GM12891 (cell line): ENCODE measurements at places on chromosomes 7 and 10.

DNA sequence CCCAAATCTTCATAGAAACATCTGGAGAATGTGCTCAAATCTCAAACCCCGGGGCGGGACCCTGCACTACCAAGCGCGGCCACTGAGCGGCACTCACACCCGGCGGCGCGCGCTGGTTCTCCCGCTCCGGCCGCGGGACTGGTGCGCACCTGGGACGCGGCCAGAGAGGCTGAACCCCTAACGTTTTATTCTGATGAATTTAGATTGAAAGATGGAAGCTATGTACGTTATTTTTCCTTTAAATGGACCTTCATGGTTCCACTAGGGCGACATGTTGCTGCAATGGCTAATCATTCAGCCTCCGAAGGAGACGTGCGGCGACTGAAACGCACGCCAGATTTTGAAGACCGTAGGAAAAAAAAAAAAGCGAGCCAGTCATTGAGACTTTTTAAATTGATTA lies 107.0 kb upstream of the INSIG1 start:
- DNase-seq = peak; percentile 70

GRCh38 chr10:101894742-101895141 lies 51.1 kb upstream of the KCNIP2 start:
- DNase-seq = no peak

GRCh38 chr10:116521424-116522290 lies 24.1 kb upstream of the PNLIP start:
- DNase-seq = peak; percentile 6

GRCh38 chr10:27680691-27681605 lies 64.7 kb downstream of the MKX start:
- no peak for DNase-seq

DNA sequence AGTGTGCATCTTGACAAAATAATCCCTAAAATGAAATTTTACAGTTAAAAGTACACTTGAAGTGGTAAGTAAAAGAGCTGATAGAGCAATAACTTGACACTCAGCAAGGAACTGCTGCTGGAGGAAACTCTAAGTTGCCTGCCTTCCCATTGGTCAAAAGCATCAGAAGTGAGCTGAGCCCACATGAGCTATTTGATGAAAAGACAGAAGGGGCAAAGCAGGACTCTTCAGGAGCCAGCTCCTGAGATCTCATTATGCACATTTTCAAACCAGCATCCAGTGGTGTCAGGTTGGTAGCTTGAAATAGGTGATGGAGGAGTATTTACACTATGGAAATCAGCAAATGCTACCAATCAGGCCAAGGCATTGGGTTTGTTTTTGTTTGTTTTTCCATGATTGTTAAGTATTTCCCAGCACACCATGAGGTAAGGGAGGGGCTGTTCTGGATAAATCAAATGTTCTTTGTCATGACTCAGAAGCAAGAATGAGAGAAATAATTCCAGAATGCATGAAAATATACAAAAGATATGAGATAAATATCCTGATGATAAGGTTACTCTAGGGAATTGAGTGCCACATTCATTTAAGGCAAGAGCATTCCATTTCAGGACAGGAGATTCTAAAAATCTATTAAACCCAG lies 316.6 kb downstream of the SNX13 start:
- DNase-seq = no peak

DNA sequence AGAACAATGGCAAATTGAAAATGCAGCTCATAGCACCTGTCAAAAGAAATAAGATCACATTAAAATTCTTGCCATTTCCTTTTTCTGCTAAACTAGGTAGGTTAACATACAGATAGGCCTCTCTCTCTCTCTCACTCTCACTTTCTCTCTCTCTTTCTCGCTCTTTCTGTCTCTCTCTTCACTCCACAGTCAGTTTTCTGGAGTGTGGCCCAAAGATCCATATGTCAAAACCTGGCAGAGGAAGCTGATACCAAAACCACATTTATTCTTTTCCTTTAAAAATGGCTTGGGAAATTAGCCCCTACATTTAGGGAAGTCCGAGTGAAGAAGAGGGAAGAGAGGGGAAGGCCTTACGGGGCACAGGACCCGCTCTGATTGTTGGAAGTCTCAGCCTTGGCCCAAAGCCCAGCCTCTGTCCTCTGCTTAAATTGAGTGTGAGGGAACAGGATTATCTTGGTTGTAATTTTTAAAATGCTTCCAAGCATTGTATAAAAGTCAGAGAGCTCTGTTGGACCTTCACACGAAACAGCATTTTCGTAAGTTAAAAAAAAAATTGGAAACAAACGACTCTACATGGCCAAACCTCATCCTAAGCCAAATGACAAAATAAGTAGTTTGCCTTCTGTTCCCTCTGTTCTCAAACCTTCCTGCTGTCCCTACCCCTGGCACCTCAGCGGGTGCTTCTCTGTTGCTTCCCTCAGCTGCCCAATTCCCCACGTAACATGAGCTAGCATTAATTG lies 83.2 kb downstream of the FRMD4A start:
- no peak for DNase-seq

GRCh38 chr7:151271699-151272355 lies 23.3 kb upstream of the SMARCD3 start:
- no peak for DNase-seq

GRCh38 chr10:45180507-45180906 lies 134.9 kb downstream of the OR13A1 start:
- DNase-seq = no peak

- DNase-seq = no peak
Observed at GRCh38 chr7:101947899-101948298, 130.5 kb downstream of the CUX1 start.

DNA sequence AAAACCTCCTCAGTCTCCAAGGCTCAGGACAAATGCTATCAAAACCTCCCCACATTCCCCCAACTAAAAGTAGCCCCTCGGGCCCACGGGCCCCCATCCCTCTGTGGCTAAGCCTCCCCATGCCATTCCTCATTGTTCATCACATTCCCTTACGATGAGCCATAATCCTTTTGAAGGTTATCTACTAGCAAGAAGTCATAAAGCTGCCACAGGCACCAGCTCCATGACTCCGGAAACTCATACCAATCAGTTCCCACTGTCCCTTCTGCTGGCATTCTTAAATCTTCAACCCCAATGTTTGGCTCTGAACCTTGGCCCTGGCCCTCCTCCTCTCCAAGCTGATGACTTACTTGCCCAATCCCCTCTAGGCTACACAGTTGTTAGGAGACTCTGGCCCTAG lies 19.4 kb upstream of the TM9SF3 start:
- DNase-seq = no peak

DNA sequence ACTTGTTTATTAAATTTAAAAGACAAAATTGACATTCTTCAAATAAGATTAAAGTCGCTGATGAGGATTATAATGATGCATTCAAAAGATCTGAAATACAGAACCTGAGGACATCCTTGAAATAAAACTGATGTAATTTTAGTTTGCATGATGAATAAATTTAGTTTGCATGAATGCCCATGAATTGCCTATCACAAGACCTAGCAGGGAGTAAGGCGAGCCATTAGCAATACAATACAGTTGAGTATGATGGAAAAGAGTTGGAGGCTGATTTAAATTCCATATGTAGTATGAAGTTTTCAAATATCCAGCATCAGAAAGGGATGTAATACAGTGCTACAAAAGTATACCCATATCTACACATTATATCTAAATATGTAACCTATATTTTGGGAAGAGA lies 321.3 kb downstream of the CACNA2D1 start:
- DNase-seq = no peak

GRCh38 chr7:11060893-11061292 lies 87.2 kb downstream of the PHF14 start:
- DNase-seq = no peak

- DNase-seq = peak; percentile 5
Observed at GRCh38 chr10:42996588-42996987, 80.3 kb upstream of the RET start.

- DNase-seq = no peak
Observed at GRCh38 chr10:97519342-97519741, 20.6 kb downstream of the UBTD1 start.

DNA sequence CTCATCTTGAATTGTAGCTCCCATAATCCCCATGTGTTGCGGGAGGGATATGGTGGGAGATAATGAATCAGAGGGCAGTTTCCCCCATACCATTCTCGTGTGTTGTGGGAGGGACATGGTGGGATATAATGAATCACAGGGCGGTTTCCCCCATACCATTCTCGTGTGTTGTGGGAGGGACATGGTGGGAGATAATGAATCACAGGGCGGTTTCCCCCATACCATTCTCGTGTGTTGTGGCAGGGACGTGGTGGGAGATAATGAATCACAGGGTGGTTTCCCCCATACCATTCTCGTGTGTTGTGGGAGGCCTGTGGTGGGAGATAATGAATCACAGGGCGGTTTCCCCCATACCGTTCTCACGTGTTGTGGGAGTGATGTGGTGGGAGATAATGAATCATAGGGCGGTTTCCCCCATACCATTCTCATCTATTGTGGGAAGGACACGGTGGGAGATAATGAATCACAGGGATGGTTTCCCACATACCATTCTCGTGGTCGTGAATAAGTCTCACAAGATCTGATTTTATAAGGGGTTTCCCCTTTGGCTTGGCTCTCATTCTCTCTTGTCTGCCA lies 271.0 kb downstream of the MAD1L1 start:
- DNase-seq = no peak

GRCh38 chr7:22138106-22138505 lies 192.4 kb upstream of the CDCA7L start:
- DNase-seq = no peak

GRCh38 chr10:106384496-106384895 lies 780.0 kb downstream of the SORCS1 start:
- DNase-seq = no peak

GRCh38 chr10:5499493-5500140 lies at the start of gene CALML5:
TSS of gene CALML5 (minus strand) at chr10:5499570. CDS start at chr10:5499438, 132 bp downstream.
- DNase-seq = no peak

DNA sequence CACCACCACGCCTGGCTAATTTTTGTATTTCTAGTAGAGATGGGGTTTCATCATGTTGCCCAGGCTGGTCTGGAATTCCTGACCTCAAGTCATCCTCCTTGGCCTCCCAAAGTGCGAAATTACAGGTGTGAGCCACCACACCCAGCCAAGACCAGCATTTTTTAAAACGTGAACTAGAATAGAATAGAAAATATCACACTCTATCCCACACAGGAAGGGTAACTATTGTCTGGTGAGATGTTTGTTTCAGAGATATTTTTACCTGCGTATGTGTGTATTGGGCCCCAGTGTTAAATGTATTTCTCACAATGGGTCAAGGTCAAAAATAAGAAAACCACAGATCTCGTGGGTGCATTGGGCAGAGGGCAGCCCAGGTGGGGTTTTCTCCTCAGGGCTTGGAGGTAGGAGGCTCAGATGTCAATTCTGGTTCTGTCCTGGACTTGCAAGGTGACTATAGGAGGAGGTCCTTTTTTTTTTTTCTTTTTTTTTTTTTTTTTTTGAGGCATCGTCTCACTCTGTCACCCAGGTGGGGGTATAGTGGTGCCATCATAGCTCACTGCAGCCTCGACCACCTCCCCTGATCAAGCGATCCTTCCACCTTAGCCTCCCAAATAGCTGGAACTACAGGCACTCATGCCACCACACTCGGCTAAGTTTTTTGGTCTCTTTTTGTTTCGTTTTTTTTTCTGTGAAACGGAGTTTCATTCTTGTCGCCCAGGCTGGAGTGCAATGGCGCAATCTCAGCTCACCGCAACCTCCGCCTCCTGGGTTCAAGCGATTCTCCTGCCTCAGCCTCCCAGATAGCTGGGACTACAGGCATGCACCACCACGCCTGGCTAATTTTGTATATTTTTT lies 19.0 kb downstream of the SH2B2 start:
- no peak for DNase-seq

GRCh38 chr7:36131026-36131425 lies 22.0 kb upstream of the EEPD1 start:
- no peak for DNase-seq

- DNase-seq = no peak
Observed at GRCh38 chr7:158623241-158623640, 35.6 kb upstream of the PTPRN2 start.

DNA sequence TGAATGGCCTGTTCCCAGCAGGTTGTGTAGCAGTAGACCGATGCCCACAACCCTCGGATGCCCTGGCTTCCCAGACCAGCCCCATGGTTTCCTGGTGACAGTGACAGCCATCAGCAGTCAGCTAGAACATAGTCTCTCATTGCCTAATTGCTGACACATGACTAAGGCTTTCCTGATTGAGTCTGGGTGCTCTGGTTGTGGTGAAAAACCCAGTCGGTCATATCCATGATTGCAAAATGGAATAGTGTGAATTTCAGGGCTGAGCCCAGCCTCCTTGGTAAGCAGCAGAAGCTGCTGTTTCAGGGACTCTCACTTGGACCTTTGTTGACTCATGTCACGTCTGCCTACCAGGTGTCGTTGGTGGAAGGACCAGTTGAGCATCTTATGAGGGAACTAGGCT lies 36.6 kb downstream of the POR start:
- DNase-seq = no peak

DNA sequence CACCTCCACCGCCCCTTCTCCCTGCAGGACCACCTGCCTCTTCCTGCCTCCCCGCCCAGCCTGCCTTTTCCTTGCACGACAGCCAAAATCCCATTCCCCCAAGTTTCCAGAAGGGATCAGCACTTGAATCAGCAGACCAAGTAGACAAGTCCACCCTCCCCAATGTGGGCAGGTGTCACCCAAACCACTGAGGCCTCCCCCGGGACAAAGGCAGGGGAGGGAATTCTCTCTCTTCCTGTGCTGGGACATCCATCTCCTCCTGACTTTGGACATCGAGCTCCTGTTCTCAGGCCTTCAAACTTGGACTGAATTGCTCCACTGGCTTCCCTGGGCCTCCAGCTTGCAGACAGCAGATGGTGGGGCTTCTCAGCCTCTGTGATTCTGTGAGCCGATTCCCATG lies 21.6 kb upstream of the PSMG3 start:
- DNase-seq = no peak

GRCh38 chr10:19595212-19595845 lies 220.9 kb upstream of the PLXDC2 start:
- no peak for DNase-seq

DNA sequence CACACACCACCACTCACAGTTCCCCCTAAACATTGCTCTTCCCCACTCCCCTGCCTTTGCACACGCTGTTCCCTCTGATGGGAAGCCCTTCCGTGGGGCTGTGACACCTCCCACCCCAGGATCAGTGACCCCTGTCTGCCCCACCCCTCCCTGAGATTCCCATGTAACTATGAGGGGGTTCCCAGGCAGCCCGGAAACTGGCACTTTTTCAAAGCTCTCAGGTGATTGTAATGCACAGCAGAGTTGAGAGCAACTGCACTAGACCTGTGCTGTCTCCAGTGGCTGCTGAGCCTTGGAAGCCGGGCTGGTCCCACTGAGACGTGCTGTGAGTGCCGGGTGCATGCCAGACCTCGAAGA lies 29.8 kb downstream of the GPRIN2 start:
- DNase-seq = no peak

GRCh38 chr10:101444058-101444898 lies 90.3 kb downstream of the BTRC start:
- no peak for DNase-seq

GRCh38 chr10:101267290-101267680 lies 38.0 kb upstream of the LBX1 start:
- no peak for DNase-seq

DNA sequence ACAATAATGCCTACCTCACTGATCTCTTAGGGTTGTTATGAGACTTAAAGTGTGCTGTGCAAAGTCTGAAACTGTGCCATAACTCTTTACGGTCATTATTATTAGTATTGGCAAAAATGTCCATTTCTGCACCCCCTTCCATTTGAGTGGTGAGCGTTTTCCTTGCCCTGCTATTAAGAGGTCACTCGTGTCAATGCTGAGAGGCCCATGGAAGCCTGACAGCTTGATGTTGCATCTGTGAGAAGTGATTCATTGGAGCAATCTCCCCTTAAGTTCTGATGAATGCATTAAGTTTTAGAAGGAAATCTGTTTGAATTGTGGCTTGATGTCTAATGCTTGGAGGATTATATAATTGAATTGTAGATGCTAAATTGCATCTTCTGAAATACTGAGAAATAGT lies 253.3 kb downstream of the FRMD4A start:
- no peak for DNase-seq
